ENCODE measurements at places on chromosomes 6 and 20.
A peak's percentile ranks its signal among the peaks of the same experiment; 100 is the strongest.

DNA sequence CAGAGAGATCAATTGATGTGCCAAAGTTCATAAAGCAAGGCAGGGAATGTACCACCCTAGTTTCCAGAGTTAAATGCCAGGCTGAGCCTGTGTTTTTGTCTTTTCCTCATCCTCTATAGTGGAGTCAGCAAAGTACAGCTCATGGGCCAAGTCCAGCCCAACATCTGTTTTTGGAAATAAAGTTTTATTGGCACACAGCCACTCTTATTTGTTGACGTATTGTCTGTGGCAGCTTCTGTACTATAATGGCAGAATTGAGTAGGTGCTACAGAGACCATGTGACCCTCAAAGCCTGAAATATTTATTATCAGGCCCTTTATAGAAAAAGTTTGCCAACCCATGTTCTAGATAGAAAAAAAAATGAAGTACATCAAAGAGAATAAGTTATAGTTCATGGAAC is 187.0 kb downstream of the TSHZ2 start:
- no peak for DNase-seq

GRCh38 chr6:87421576-87421975 is 13.8 kb downstream of the CFAP206 start:
- no peak for DNase-seq

DNA sequence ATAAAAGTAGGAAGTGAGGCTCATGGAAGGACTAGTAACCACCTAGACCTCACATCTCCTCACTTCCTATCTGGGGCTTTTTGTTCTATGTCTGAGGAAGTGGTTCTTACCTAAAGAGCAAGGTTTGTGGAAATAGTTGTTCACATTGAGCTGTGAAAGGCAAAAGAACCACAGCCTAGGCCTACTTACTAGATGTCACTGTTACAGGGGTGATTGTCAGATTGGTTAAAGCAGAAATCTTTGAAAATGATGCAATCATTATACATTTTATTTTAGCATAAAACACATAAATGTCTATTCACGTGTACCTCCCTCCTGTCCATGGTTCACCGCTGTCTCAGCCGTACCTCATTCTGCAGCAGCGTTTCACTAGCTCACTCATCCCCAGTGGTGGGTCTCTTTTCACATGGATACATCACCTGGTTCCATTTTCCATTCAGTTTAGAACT is 268.8 kb downstream of the TMEM242 start:
- DNase-seq: peak; percentile 33

GRCh38 chr6:157491571-157492232 is 110.7 kb downstream of the ZDHHC14 start:
- no peak for DNase-seq

GRCh38 chr6:142756215-142756630 is 188.8 kb downstream of the HIVEP2 start:
- no peak for DNase-seq

DNA sequence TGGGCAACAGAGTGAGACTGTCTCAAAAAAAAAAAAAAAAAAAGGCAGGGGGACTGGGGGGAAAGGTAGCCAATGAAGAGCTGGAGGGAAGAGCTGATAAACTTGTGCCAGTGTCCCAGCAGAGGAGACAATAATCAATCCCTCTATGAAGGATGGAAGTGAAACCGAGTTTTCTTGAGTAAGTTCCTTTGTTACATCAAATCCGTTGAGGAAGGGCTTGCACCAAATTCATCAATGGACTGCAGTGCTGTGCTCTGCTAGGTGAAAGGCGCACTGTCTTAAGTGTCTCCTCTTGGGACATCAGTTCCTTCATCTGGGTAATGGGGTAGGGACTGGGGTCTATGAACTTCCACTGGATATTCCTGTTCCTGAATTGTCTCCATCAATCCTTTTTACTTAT is 3.0 kb upstream of the CRIP3 start:
- DNase-seq: no peak

DNA sequence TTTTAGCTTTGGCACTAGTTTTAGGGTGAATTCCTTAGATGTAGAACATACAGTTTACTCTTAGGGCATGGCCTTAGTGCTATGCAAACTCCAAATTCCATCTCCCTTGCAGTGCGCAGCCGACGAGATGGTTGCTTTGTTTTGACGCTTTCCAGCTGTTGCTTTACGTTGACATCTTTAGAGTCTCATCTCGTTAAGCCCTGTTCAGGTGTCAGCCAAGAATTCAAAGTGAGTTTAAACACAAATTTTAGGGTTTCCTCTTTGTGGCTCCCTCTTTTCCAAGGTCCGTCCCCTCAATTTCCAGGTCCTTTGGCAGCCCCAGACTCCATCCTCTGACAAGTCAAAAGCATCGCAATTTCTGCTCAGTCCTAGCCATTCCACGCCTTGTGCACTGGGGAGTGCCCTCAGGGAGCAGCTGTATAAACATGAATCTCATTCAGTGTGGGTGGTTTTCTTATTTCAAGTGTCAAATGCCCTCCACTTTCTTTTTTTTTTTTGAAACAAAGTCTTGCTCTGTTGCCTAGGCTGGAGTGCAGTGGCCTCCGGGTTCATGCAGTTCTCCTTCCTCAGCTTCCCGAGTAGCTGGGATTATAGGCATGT is 14.1 kb upstream of the MAK start:
- no peak for DNase-seq

DNA sequence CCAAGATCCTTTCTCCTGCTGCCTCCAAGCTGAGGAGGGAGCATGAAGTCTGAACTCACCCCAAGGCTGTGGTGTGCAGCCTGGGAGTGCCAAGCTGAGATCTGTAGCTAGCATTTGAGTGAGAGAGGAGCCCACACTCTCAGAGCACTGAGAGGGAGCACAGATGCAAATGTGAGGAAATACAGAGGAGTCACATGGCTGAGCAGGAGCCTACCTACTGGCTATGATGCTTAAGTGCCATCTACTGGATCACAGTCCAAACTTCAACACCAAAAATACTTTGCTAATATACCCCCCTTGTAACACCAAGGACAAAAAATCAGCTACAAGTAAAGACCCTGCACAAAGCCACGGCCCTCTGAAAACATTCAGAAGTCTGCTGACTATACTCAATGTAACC is 94.4 kb upstream of the IMPG1 start:
- DNase-seq: no peak

GRCh38 chr6:63272397-63272796 is 47.4 kb downstream of the LGSN start:
- DNase-seq: no peak

- peak; percentile 61 for DNase-seq
These were observed 41.1 kb upstream of the PTGIS start for GRCh38 chr20:49608752-49609670.

DNA sequence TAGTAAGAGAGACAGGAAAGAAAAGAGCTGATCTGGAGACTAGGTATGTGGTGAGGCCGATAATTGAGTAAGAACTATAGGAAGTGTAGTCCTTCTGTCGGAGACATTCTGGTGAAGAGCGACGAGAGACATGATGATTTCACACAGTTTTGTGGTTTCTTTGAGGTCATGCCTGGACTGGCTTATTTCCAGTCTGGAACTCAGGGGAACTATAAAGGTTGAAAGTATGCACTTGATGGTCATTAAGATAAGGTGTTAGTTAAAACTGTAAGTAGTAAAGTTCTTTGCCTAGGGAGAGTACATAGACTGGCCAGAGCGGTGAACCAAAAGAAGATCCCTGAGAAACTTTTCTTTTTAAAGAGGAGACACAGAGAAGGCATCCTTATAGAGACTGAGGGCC is 68.8 kb downstream of the RFX6 start:
- DNase-seq: no peak

DNA sequence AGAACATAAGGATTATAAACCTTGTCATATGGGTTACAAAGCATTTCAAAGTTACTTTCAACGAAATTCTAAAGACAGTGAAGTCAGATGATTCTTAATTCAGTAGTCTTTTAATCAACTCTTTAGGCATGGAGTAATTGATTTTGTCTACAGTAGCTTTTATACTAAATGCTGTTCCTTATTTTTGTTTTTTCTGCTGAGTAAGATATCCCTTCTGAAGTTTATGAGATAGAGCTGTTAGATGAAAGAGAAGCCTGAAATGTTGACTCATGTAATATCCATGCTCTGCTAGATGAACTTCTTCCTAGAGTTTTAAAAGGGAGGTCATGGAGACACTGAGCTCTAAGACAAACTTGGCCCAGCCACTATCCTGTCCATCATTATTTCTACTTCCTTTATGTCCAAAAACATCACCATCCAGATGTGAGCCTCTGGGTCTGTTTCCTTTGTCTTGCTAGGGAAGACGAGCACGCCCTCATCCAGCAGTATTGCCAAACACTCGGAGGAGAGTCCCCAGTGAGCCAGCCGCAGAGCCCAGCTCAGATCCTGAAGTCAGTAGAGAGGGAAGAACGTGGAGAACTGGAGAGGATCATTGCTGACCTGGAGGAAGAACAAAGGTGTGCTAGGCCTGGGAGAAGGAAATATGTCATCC is 550.3 kb downstream of the UTRN start:
- no peak for DNase-seq

- no peak for DNase-seq
These were observed 184.0 kb downstream of the PRDM13 start for GRCh38 chr6:99790679-99791078.

DNA sequence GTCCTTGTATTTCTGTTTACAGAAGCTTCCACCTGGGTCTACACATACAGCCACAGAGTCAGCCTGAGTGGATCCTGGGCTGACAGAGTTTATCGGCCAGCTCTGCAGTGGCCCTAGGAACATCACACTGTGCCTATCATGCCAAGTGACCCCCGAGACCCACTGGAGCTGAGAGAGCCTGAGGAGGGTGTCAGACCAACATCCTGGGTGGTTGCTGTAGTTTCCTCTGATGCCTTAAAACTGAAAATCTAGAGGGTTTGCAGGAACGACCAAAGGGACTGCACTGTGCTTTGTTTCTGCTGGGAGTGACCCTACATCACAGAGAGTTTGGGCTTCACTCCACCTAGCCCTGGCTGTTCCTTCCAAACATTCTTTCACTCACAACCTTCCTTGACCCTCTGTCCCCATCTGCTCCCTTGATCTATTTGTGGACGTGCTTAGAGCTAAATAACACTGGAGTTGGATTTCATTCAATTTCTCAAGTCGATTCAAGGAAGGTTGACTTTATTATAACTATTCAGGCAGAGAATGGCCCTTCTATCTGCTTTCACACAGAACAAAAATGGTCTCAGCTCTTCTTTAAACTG is 18.1 kb downstream of the MYLK4 start:
- no peak for DNase-seq

GRCh38 chr6:56278171-56278591 is 30.8 kb upstream of the COL21A1 start:
- no peak for DNase-seq

DNA sequence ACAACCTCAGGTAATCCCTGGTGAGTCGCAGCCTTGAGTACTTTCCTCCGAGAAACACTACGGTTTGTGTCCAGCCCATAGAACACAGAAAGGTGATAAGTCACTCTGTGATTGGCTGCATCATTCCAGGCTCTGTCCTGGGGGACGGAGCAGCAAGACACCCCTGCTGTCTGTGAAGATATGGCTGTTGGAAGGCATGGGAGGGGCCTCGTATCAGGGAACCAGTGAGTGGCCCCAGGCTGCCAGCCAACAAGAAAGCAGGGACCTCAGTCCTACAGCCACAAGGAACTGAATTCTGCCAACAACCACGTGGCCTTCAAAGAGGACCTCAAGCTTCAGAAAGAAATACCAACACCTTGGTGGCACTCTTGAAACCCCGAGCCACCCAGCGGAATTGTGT is 6.4 kb upstream of the EEF1A2 start:
- no peak for DNase-seq

DNA sequence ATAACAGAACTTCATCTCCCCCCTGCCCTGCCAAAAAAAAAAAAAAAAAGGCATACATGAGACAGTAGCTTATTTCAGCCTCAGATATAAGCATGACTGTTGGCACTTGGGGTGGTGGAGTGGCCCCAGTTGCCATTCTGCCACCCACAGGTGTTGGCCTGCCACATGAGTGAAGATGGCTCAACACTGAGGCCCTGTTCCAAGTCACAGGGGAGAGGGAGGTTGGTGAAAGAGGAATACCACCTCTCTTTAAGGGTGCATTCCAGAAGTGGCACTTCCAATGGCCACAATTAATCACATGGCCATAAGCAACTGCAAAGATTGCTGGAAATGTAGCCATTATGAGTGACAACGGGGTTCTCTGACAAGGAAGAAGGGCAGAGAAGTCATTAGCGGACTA is 61.9 kb upstream of the JARID2 start:
- DNase-seq: peak; percentile 3

DNA sequence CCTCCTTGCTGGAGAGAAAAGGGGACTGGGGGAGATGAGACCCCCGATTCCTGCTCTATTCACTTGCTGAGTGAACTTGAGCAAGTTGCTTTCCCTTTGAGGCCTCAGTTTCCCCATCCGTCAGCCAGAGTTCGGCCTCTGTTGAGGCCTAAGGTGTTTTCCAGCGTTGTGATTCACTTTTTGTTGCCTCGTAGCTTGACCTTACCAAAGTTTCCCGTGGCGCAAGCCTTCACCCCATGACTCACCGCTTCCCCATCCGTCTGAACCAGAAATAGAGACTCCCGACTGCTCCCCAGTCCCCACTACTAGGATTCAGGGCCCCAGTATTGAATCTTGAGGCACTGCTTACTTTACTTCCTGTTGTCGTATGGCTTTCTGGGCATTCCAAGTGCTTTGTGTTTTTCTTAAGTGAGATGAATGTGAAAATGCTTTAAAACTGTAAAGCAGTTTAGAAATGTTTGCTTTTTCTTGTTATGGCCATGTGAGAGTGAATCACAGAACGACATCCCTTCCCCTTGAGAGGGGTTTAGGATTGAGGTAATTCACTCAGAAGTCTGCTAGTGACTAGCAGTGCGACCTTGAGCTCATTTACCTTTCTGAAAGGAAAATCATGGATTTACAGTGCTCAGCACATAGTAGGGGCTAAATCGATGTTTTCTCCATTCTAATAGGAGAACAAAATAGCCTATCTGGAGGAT is 1.2 kb downstream of the CHMP4B start:
- no peak for DNase-seq

- DNase-seq: no peak
These were observed 9.0 kb downstream of the ADISSP start for GRCh38 chr20:3758566-3758965.

DNA sequence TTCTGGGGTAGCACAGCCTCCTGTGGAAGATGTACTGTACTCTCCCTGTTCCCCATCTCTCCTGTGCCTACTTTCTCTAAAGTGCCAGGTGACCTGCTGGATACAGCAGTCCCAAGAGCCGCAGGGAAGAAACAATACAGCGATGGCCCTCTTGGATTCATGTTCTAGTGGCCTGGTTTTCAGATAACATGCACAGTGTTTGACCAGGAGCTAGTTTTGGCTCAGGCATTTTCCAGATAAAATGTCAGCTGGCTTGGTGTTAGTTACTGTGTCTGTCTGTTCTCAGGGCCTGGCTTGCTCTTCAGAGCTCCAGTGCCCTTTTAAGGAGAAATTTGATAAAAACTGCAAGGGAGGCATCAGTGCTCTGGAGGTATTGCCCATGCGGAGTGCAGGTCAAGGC is 41.3 kb downstream of the GABRR2 start:
- no peak for DNase-seq

- DNase-seq: no peak
These were observed 112.0 kb upstream of the SNX9 start for GRCh38 chr6:157711060-157711459.

- no peak for DNase-seq
These were observed 353.2 kb downstream of the BTBD3 start for GRCh38 chr20:12270863-12271262.

- DNase-seq: no peak
These were observed 17.4 kb upstream of the CD83 start for GRCh38 chr6:14100138-14100537.

GRCh38 chr20:52828199-52828598 is 144.0 kb upstream of the TSHZ2 start:
- no peak for DNase-seq
